AG10803 (cell line): ENCODE measurements at places on chromosomes 6 and 20.

- no peak for DNase-seq
Observed at GRCh38 chr6:158920311-158920905, 79.6 kb downstream of the RSPH3 start.

DNA sequence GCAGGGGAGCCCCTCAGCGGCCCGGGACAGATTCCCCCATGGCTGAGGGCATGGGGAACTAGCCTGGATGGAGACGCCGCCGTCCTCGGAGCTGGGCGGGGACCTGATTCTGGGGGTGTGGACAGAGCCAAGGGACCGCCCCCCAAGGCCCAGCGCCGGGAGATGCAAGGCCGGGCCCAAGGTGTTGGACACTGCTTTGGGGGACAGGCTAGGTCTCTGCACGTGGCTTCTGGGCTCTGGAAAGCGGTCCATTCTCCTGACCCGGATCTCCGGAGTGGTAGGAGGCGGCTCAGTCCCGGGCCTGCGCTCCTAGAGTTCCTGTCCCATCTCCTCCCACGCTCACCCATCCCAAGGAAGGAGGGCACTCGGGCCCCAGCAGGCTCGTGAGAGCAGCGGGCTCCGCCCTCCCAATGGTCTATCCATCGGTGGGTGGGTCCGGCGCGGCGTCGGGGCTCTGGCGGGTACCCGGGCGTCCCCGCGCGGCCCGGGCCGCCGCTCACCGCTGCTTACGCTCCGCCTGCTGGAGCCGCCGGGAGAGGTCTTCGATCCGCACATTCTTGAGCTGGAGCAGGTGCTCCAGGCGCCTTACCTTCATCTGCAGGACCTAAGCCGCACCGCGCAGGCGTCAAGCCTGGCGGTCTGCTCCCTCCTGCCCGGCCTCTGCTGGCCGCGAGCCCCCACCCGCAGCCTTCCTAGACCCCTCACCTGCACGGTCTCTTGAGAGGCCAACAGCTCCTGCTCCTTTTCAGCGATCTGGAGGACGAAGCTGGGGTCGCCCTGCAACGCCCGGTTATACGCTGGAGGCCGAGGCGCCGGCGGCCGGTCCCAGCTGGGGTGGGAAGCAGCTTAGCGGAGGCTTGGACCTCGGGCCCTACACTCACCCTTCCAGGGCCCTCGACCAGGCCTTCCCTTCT, 3.3 kb downstream of the SPEF1 start:
- DNase-seq = peak; percentile 36

DNA sequence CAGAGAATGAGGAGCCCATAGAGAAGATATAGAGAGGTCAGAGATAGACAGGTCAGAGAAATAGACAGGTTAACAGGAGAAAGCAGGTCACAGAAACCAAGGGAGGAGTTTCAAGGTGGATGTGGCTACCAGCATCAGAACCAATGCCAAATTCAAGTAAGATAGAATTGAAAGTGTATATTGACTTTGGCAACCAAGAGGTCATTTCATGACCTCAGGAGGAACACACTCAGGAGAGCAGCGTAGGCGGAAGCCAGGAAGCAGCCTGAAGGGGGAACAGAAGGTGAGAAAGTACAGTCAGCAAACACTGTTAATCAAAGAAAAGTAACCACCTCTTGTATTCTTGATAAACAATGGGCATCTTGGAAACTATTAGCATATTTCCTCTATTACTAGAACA, 33.9 kb upstream of the ALDH8A1 start:
- DNase-seq = no peak

DNA sequence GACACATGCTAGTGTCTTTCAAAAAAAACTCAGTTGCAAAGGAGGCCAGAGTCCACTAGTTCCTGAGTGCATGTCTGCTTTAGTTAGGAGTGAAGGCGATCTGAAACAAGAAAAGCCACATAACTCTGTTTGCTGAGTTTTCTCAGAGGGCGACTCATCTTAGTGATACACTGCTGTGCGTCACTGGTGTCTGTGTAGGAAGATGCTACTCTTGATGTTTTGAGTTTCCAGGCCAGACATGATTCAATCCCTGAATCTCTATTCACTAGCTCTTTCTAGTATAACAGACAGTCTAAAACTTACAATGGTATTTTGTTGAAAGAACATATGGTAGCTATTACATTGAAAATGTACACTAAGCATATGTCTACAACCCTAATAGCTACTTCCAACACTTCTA, 60.9 kb downstream of the GFRAL start:
- DNase-seq = no peak
